ENCODE measurements at places on chromosomes 1 and 21. TPM values are rescaled to one million over a fixed set of nuclear protein-coding genes. Genes with fewer than 3 reads are reported as not detected.

The C1orf226 gene
- not detected for total RNA-seq

The STPG1 gene
- total RNA-seq: 5.1 TPM

The SLC1A7 gene
- not detected for total RNA-seq

The SYTL1 gene
- 21.9 TPM for total RNA-seq

- H3K4me3 ChIP-seq: no peak overlapping the region
- DNase-seq: no peak
- H3K27ac ChIP-seq: no peak overlapping the region
- no peaks in the 10 kb centered on the region for H3K4me1 ChIP-seq
Observed at GRCh38 chr21:17348849-17349248, 164.0 kb upstream of the CXADR start.

- H3K4me3 ChIP-seq: no peak overlapping the region
- no peak overlapping the region for H3K27ac ChIP-seq
- H3K27me3 ChIP-seq: no peaks in the 10 kb centered on the region
- H3K4me1 ChIP-seq: no peaks in the 10 kb centered on the region
- no peaks in the 10 kb centered on the region for H3K36me3 ChIP-seq
Observed at GRCh38 chr1:33784876-33785275, 79.0 kb upstream of the HMGB4 start.

DNA sequence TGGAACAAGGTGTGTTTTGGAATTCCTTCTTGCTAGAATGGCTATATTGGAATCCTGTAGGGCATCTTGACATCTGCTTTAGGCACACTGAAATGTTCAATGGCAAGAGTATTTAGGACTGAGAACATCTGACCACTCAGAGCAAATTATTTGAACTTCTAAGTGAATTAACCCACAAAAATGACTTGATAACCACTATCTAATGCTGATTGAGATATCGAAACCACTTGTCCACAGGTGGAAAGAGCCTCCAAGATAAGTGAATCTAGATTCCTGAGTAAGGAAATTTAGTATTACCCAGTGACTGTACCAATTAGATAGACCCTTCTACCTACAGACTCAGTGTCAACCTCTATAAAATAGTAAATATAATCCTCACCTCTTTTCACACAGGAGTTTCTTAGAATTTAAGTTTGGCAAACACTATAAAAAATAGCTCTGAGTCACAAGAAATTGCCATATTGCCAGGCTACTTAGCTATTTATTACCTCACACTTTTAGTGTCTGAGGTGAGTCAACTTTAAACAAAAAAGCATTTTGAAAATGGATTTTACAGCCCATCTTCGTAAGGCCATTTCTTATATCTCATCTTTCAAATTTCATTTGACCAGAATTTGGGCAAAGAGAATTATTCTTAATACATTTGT, 421.8 kb downstream of the PTBP2 start:
- H3K27ac ChIP-seq: no peak overlapping the region
- no peaks in the 10 kb centered on the region for H3K4me1 ChIP-seq
- H3K27me3 ChIP-seq: no peaks in the 10 kb centered on the region
- no peak overlapping the region for H3K4me3 ChIP-seq
- no peak for DNase-seq

DNA sequence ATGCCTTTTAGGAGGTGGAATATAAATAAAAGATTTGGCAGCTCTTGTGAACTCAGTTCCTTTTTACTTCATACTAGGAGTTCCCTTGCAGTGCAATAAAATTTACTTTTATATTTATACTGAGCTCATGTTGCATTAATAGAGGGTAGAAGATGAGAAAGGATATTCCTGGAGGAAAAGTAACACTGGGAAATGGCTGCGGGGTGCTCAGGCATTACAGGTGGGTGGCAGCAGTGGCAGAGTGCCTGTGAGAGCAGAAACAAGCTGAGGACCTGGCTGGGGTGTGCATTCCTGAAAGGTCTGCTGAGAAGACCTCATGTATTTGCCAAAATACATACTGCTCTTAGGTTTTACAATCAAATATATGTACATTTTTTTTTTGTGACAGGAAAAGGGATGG, 126.9 kb downstream of the COQ8A start:
- H3K4me3 ChIP-seq: no peak overlapping the region
- peaks cover 4% of the 10 kb centered on the region for H3K27me3 ChIP-seq
- no peaks in the 10 kb centered on the region for H3K36me3 ChIP-seq
- H3K4me1 ChIP-seq: no peaks in the 10 kb centered on the region

DNA sequence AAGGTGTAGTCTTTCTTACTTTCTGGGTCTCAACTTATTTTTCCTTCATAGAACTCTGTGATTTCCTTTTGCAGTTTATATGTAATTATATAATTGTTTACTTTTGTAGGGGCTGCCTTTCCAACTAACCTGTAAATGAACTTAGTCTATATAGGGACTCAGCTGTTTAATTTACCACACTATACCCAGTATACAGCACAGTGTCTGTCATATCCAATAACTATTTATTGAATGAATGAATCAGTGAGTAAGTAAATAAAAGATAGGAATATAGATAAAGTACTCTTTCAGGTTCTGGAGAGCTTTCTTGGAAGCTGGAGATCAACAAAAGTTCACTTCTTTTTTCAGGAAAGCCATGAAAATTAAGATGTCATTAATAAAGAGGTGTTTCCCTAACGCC, 174.8 kb downstream of the NTNG1 start:
- H3K36me3 ChIP-seq: no peaks in the 10 kb centered on the region
- no peaks in the 10 kb centered on the region for H3K27me3 ChIP-seq
- no peak for DNase-seq

DNA sequence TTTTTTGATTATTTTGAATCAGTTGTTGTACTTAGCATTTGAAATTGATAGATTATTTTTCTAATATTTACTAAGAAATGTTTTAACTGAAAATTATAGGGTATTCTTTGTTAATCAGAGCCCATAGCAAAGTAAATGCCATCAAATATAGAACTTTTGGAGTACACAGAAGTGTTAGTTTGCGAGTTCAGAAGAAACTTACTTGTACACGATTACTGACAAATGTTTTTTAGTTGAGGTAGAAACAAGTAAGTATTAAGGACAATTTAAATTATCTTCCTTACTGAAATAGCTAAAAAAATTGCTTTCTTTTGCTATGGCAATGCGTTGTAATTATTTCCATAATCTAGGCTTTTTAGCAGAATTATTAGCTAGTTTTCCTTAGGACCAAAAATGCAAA, 692.2 kb downstream of the USP25 start:
- DNase-seq: no peak
- no peak overlapping the region for H3K4me3 ChIP-seq
- no peak overlapping the region for H3K27ac ChIP-seq
- H3K27me3 ChIP-seq: no peaks in the 10 kb centered on the region
- H3K4me1 ChIP-seq: no peaks in the 10 kb centered on the region
- H3K36me3 ChIP-seq: no peaks in the 10 kb centered on the region

DNA sequence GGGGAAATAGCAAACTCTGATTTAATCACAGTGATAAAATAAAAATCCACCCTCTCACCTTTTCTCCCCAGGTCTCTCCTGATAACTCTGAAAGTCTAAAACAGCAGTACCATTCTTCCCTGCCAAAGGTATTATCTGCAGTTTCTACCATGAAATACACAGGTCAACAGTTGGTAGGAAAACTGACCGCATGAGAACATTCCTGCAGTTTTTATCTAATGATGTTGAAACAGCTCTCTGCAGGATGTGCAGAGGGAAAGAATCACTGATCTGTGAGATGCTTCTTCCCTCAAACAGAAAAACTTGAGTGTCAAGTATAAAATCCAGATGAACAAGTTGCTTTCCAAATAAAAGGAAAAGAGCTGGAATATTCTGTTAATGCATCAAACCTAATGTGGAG, 39.1 kb downstream of the KCNJ6 start:
- H3K4me1 ChIP-seq: no peaks in the 10 kb centered on the region
- no peaks in the 10 kb centered on the region for H3K36me3 ChIP-seq

DNA sequence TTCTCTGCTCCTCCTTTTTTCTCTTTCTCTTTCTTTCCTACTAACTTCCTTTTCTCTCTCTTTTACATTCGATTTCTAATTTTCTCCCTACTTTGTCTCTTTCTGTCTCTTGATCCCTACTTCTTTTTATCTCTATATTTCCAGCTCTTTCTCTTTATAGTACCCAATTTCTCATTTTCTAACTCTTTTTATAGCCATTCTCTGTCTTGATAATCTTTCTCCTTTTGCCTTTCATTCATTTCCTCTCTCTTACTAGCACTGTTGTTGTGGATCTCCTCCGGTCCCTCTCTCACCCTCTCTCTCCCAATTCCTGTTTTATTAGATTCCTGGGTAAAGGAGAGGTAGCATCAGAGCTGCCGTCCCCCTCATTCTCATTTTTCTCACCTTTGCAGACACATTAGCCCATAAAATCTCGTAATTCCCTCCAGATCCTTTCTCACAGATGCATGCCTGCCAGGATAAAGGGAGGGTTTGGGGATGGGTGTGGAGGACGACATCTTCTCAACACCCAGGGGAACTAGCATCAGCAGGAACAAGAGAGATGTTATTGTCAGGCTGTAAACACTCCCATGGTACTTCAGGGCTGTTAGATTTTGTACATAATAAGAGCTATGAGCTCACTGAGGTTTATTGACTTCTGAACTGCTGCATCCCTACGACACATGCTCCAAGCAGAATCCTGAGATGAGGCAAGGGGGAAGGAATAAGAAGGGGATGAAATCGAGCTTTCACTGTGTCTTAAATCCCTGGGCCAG, 159.0 kb upstream of the GALNT2 start:
- DNase-seq: no peak
- no peaks in the 10 kb centered on the region for H3K36me3 ChIP-seq
- H3K4me3 ChIP-seq: no peak overlapping the region
- H3K27ac ChIP-seq: no peak overlapping the region

DNA sequence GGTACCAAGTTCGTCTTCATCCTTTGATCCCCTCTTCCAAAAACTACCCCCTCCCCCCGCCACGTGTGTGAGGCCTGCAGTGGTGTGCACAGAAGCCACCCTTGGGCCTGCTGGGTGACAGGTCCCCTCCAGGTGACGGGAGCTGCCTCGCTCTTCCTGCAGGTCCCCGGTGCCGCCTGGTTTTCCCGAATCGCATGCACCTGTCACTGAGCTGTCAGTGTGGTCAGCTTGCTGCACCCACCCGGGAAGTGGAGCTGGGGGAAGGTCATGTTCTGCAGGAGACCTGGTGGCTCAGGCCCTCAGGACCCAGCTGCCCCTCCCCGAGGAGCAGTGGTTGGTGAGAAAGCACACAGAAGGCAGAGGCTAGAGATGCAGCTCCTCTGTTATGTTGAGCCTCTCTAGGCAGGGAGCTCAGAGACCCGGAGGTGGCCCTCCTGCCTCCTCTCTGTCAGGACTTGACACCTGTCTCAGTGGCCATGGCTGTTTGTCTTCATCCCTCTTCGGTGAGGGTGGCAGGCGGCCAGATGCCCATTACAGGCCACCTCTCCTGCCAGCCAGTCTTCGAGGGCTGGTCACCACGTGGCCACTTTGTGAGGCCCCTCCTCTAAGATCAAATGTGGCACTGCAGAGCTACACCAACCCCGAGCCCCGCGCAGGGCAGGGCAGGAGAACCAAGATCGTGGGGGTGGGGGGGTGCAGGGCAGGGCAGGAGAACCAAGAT, 60.9 kb downstream of the SKI start:
- H3K36me3 ChIP-seq: no peaks in the 10 kb centered on the region
- H3K4me1 ChIP-seq: peaks cover 67% of the 10 kb centered on the region
- H3K4me3 ChIP-seq: no peak overlapping the region
- no peak for DNase-seq

Data from CD8-positive, alpha-beta memory T cell (primary cell).